ENCODE measurements at places on chromosomes 11 and 22.

- peak; percentile 77 for DNase-seq
These were observed 2.8 kb downstream of the MALAT1 start for GRCh38 chr11:65501472-65502273.

- DNase-seq = peak; percentile 65
These were observed 117.8 kb downstream of the APOL5 start for GRCh38 chr22:35835267-35835997.

GRCh38 chr22:44352378-44353035, 39.8 kb upstream of the SHISAL1 start:
- no peak for DNase-seq

DNA sequence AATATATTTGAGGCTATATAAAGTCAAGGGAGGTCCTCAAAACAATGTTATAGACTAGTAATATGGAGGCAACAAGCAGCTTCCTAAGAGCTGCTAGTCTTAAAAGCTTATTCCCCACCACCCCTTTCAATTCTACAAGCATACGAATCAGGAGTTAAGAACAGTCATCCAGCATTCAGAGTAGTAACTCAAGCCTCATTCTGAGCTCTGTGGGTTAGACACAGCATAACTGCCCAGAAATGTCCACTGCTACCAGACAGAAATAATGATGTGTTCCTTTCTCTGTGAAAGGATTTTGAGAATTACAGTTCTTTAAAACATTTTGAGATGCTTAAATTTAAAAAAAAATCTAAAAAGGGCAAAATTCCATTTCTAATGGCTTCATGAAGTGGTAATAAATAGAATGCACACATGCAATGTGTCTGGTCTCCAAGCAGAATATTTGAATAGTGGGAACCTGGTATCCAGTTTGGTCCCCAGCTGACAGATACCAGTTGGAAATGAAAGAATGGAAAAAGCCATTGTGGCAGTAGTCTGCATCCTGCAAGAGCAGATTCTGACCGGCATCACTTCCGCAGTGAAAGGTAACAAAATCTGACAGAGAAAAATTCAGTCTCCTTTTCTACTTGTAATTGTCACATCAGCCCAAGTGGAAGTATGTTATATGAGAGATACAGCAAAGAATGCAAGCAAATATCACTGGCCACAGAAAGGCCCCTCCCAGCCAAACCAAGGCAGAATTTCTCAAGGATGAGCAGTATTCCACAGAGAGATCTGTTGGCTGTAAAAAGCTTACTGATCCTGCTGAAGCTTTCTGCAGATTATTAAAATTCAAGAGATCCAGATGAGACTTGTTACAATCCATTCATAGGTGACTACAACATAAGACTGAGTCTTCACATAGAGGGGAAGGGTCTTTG, 310.8 kb upstream of the PITPNB start:
- peak; percentile 30 for DNase-seq

DNA sequence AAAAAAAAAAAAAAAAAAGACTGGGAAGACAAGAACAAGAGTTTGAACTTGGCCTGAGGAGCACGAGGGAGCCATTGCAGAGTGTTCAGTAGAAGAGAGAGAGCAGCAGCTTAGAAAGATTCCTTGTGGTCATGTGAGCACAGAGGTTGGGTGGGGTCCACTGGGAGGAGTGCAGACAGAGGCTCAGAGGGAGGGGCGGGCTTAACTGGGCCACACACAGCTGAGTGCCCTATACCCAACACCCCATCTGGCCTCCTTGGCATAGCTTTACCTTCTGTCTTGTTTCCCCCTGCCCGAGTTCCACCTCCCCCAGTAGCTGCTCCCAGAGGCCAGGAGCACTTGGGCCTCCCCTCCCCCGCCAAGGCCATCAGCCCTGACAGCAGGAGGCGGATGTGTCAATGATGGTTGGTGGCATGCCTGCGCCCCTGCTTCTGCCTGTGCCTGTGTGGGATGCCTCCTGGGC, 12.1 kb downstream of the C11orf86 start:
- no peak for DNase-seq

DNA sequence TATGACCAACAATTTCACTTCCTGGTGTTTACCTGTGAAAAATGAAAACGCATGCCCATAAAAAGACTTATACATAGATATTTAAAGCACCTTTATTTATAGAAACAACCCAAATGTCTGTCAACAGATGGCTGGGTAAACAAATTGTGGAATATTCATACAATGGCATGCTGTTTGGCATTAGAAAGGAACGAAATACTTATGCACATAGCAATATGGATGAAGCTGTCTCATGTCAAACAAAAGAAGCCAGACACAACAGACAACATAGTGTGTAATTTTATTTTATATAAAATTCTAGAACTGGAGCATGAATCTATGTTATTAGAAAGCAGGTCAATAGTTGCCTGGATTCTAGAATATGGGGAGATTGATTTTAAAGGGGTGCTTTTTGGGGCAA, 38.0 kb downstream of the GRK3 start:
- no peak for DNase-seq

- no peak for DNase-seq
These were observed 47.8 kb upstream of the A4GALT start for GRCh38 chr22:42768385-42769035.

DNA sequence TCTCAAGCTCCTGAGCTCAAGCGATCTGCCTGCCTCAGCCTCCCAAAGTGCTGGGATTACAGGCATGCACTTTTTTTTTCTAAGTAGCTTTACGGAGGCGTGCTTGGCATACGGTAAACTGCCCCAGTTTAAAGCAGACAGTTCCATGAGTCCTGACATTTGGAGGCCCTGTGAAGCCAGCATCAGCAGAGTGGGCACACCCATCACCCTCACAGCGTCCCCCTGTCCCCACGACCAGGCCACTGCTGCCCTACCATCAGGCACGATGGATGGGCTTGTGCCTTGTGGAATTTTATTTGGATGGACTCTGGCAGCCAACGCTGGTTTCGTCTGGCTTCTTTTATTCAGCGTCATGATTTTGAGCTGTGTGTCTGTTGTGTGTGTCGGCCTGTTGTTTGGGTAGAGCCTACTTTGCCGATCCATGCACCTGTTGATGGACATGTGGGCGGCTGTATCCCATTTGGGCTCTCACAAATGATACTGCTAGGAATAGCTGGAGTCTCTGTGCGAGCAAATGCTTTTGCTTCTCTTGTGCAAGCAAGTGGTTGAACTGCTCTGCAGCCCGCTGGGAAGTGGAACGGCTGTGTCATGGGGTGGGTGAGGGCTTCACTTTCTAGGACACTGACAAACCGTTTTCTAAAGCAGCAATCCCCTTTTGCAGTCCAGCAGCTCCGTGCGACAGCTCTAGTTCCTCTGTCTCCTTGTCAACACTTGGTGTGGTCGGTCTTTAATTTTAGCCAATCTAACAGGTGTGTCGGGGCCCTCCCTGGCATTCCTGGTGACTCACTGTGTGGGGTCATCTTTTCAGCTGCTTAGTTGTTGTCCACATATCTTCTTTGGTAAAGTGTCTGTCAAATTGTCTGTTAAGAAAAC, 23.8 kb downstream of the KCNQ1 start:
- DNase-seq = no peak

GRCh38 chr22:37672206-37672919, 3.1 kb upstream of the LGALS1 start:
- no peak for DNase-seq

- DNase-seq = no peak
These were observed 77.1 kb downstream of the TP53I11 start for GRCh38 chr11:44873537-44873936.

GRCh38 chr22:49838771-49839717, 11.4 kb upstream of the BRD1 start:
- no peak for DNase-seq

GRCh38 chr11:97996762-97997161, 1024.0 kb upstream of the CNTN5 start:
- no peak for DNase-seq

DNA sequence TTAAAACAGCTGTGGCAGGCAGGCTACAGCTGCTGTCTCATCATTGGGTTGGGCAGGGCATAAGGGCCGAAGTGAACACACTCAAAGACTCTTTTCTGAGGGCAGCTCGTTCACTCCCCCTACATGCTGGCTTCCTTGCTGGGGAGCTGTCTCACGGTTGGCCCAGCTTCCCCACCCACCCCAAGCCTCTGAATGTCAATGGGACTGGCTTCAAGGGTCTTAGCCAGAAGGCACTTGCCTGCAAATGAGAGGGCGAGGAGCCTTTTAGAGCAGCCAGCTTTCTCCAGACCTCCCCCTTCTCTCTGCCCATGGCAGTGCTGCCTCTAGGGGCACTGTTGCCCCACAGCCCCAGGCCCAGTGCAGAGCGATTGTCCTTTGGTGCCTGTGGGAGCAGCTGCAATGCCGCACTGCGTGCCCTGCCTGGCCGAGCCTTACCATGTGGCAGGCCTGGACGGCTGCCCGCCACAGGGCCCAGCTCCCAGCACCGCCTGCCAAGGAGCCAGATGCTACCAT, 94.7 kb upstream of the RASSF10 start:
- peak; percentile 28 for DNase-seq

DNA sequence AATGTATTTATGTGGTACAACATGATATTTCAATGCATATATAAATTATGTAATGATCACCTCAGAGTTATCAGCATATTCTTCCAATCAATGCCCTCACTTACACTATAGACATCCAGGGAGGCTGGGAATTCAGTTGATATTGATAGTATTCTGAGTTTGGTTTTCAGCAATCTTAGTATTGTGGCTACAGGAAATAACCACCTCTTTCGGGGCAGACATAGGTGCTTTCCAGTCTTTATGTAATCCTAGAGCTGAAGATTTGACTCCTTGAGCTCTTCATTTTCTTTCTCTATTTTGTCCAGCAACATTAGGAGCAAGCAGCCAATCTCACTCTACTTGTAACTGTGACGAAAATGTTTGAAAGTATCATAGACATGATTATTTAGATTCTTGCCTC, 712.7 kb upstream of the KIRREL3 start:
- no peak for DNase-seq

DNA sequence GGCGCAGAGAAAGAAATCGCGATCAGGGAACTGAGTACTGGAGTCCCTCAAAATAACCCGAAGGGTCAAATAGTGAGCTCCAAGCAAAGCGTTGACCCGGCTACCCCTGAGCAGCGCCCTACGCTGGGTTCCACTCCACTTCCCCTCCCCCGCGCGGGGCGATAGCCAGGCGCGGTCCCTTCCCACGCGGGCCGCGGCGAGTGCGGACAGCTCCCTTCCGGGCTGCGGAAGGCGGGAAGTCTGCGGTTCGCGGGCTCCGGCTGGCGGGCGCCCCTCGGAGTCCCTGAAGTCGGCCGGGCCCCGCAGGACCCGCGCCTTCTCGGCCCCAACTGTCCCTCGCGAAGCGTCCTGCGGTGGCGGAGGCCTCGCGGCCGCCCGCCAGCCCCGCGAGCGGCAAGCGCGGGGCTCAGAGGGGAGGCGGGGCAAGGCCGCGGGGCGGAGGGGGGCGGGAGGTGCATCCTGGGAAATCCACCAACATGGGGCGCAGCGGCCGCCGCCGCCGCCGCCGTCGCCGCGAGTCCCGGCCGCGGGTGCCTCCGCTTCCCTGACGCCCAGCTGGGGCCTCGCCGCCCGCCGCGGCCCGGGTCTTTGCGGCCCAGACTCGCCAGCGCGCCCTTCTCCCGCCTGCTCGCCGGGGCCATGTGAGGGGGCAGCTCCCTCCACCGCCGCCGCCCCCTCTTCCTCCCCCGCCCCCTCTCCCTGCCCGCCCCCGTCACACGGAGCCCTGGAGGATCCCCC, at the start of gene QSER1:
QSER1 (plus strand) TSS at position 457 of the 738 bp plus-strand sequence. CDS start 315 bp downstream, outside the sequence.
- DNase-seq = peak; percentile 52

- peak; percentile 18 for DNase-seq
These were observed 2.0 kb downstream of the CSRP3 start for GRCh38 chr11:19199771-19200170.

DNA sequence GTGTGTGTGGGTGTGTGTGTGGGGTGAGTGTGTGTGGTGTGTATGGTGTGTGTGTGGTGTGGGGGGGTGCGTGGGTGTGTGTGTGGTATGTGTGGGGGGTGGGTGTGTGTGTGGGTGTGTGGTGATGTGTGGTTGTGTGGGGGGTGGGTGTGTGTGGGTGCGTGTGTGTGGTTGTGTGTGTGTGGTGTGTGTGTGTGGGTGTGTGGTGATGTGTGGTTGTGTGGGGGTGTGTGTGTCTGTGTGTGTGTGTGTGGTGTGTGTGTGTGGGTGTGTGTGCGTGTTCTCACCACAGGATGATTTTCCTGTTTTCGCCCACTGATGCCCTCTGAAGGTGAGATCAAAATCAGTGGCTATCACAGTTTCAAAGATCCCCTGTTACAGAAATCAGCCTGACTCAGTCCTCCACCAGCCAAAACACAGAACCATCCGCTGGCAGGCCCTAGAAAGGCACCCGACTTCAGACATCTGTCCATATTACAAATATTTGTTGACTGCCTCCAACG, 24.7 kb downstream of the CPT1A start:
- no peak for DNase-seq

- DNase-seq = peak; percentile 48
These were observed 51.7 kb downstream of the FLI1 start for GRCh38 chr11:128745311-128746136.

GRCh38 chr22:38828191-38828590, 15.6 kb downstream of the NPTXR start:
- DNase-seq = no peak

- peak; percentile 24 for DNase-seq
These were observed 6.1 kb upstream of the B3GAT1 start for GRCh38 chr11:134417871-134418840.

GRCh38 chr22:23718371-23719165, 27.8 kb downstream of the RGL4 start:
- no peak for DNase-seq

DNA sequence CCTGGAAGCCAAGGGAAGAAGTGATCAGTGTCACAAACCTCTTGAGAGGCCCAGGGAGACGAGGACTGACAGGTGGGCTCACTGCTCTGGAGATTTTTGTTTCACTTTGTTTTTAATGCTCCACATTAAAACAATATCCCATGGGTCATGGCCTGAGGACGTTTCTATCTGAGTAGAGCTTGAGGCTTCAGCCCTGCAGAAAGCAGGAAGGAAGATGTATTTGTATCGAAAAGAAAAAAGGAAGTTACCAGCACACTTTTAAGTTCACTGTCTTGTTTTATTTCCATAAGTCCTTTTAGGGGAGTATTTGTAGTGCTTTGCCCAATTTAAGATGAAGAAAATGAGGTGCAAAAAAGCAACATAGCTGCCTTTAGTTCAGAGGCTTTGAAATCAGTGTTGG, 191.1 kb downstream of the GRIK4 start:
- no peak for DNase-seq

- DNase-seq = no peak
These were observed 39.4 kb upstream of the TSPAN18 start for GRCh38 chr11:44687388-44687787.

DNA sequence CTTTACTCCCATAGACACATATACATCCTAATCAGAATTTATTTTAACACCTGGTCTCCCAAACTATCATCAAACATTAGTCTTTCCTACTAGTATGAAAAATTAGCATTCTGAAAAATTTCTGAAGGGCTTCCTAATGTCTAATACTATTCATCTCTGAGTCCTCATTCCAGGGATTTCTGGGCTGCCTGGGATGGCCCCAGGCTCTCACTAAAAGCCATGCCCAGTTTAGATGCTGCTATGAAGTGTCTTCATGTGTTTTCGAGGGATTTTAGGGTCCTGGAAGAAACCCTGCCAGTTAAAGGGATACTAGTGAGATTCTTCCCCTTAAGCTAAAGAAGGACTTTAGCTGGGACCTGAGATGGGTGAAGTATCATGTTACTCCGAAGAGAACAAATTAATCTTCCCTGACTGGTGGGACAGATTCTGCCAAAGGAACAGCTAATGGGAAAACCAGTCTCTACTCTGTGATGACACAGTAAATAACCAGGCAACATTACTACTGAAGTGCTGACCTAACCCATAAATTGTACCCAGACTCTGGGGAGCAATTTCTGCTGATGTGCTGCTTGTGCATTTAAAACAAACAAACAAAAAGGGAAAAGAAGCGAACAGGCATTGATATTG, 342.6 kb downstream of the SOX6 start:
- DNase-seq = no peak

- peak; percentile 31 for DNase-seq
These were observed 38.8 kb downstream of the PTPRJ start for GRCh38 chr11:48019217-48019584.
